ENCODE measurements at places on chromosomes 7 and 10.

- no peak for DNase-seq
Observed at GRCh38 chr10:3455385-3456334, 283.1 kb upstream of the PITRM1 start.

DNA sequence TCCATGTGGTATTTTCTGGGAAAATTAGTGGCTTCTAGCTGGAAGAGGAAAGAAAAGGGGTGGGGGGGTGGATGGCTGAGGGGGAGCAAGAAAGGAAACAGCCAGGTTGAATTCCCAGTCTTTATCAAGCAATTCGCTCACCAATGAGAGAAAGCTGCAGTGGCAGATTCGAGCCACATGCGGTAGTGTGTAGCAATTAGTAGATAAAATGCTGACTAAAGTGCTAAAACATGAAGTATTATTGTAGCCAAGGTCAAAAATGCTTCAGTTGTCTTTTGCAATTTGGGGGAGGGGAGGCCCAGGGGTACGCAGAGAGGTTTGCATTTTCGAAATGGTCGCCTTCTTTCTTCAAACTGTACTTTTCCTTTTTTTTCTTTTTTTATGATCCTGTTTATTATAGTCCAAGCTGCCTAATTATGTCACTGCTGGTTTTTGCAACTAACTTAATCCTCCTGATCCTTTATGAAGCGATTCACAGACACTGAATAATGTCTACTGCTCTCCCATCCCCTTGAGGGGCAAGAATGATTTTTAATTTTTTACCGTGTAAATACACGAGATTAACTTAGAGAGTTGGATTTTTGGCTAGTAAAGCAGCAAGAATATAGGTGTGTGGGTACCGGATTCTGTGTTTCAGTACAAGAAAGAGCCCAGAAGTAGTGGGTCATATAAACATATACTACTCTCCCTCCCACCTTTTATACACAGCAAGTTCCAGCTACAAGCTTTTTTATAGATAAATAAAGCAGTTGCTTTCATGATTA is 3.6 kb upstream of the ARID5B start:
- DNase-seq = no peak

GRCh38 chr10:4219901-4220300 is 434.9 kb upstream of the KLF6 start:
- DNase-seq = no peak

DNA sequence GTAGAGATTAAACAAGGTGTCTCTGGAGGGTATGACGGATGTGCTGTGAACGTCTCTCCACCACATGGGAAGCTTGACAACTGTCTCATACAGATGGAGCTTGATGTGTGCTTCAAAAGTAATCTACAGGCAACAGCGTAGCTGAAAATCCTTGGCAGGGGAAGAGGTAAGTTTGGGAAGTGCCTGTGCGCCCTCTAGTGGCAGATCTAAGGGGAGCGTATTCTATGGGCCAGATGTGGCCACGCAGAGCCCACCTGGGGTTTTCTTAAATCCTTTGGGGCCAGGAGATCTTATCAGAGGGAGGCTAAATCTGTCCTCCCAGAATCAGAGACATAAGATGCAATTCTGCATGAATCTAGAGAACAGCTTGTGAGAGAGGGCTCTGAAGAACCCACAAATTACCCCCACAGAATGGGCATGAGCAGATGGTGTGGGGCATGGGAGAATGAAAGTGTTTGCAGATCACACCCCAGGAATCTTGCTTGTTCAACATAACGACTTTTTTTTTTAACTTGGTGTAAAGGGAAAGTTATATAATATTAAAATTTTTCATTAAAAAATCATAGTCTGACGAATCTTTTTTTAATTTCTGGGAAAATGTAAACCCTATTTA is 91.2 kb upstream of the MPP7 start:
- DNase-seq = peak; percentile 36

DNA sequence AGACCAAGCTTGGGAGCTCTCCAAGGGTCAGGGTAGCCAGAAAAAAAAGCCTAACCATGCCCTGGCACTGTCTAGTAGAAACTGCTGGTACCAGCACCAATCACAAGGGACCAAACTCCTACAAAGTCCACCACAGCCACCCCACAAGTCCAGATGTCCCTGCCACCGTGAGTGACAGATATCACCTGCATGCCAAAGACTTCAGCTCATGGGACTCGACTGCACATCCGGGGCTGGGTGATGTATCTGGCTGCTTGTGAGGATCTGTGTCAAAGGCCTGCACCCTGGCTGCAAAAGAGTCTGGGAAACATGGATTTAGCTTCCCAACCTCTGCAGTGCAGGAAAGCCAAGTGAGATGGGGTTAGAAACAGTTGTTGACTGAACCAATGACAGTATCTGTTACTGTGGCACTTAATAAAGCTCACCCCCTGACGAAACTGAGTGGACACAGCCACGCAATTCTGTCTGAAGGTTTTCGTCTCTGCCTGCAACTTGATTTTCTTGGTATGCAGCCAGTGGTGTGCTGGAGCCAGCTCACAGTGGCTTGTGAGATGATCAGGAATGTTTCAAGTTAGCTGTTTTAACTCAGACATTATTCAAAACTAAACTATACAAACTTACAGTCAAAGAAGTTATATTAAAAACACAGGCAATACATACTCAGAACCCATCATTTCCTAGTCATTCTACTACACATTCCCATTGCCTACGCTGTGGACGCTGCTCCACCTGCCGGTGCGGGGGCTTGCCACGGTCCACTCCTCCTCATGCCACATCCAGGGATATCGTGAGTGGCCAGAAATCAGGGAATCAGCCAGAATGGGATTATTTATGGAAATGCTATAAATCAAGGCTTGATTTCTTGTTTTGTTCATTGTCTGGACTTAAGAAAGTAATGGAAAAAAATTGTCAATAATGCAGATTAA is 9.2 kb downstream of the ZNF488 start:
- no peak for DNase-seq

DNA sequence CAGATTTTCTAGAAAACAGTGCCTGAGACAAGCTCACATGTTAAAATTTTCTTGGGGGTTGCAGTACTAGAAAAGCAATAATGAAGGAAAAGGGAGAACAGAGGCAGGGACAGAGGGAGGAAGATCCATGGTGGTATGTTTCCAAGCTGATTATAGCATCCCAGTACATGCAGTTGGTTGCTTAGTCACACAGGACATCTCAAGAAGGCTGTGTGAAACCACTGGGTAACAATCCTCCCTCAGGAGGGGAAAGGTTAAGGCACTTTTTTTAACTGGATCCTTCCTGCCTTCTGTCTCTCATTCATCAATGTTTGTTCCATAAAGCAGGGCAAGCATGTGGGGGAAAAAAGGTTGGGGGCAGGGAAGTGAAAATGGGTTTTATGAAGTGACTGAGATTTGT is 6.1 kb upstream of the IMMP2L start:
- no peak for DNase-seq

GRCh38 chr7:134175334-134176036 is 48.3 kb downstream of the LRGUK start:
- no peak for DNase-seq

GRCh38 chr10:123584419-123584775 is 81.8 kb upstream of the GPR26 start:
- no peak for DNase-seq
